ENCODE measurements at places on chromosomes 3 and 15. TPM values are rescaled to one million over a fixed set of nuclear protein-coding genes. Genes with fewer than 3 reads are reported as not detected.

RHCG gene
- total RNA-seq = not detected

CLCN2 gene
- 2.1 TPM for total RNA-seq

LCTL gene
- total RNA-seq = not detected

ITIH1 gene
- total RNA-seq = not detected

C2CD4A gene
- total RNA-seq = 3.2 TPM

KCNAB1 gene
- total RNA-seq = under 0.01 TPM

- no peak for DNase-seq
Measured at GRCh38 chr15:47839233-47839825, 122.0 kb downstream of the SEMA6D start.

DNA sequence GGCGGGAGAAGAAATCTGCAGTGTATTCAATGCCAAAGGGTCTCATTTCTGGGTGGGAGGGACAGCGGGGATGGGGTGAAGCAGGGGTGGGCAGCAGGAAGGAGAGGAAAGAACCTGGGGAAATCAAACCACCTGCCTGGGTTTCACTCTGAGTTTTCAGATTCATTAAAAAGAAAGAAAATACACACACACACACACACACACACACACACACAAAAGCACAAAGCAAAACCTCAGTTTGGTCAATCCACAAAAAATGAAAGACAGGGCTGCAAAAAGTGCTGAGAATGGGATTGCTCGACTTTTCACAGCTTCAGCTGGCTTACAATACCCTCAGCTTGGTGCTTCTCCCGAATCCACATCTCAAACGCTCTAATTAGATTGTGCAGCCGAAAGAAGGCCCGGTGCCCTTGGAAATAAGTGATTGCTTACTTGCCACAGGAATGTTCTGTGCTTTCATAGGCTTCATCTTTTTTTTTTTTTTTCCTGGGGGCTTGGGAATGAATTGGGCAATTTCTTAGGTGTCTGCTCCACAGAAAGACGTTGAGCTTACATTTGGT is 370.5 kb downstream of the RORA start:
- no peak for DNase-seq

DNA sequence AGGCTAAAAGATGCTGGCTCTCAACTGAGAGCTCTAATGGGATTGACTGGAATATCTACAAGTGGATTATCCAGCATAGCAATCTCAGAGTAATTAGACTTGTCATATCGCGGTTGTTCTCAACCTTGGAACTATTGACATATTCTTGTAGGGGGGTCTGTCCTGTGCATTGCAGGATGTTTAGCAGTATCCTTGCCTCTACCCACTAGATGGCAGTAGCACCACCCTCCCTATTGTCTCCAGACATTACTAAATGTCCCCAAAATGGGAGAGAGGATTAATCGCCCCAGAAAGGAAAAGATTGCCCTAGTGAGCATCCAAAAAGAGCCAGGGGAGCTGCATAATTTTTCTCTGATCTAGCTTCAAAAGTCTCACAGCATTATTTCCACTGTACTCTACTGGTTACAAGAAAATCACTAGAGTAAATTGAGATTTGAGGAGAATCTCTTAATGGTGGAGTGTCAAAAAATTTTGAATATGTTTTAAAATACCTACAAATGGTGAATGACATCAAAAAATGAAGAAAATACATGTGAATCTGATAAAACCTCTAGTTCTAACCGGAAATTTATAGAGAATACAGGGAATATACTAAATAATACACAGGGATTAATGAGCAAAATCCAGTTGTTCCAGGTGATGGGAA is 388.2 kb upstream of the AGTR1 start:
- peak; percentile 40 for DNase-seq

- no peak for DNase-seq
Measured at GRCh38 chr3:111702996-111703985, 108.1 kb upstream of the ZBED2 start.

- DNase-seq = no peak
Measured at GRCh38 chr15:70932397-70932796, 39.8 kb downstream of the LRRC49 start.

GRCh38 chr3:159273608-159274007 is 471.8 kb downstream of the MFSD1 start:
- peak; percentile 24 for DNase-seq

DNA sequence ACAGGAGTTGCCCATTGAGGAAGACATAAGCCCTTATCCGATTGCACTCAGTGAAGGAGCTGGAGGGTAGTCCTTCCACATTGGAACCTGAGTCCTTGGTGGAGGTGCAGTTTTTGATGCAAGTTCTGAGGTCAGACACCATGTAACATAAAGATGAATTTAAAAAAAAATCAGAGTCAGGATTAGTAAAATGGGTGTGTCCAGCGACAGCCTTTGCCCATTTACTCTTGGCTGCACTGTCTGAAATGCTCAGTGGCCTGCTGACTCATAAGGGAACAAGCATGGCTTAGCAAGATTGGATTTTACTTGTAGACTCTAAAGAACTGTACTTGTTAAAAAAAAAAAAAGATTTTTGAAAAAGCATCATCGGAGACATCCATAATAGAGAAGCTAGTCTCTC is 241.1 kb upstream of the TOPAZ1 start:
- no peak for DNase-seq

GRCh38 chr15:57364282-57365007 is 11.9 kb upstream of the CGNL1 start:
- no peak for DNase-seq

DNA sequence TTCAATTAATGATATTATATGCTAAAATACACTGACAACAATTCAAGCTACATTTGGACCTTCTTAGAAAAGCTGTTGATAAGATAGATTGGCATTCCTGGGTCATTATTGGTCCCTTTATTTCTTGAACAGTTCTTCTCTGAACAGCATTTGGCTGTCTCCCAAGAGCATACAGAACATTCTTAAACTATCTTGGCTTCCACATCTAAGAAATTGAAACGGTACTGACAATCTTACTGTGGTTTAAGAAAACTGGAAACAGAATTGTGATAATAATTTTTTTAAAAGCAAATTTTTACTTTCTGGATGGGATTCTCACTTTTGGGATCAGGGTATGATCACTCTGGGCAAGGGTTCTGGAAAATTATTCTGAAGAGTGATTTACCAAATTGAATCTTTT is 161.7 kb upstream of the ZNF385D start:
- no peak for DNase-seq

- DNase-seq = no peak
Measured at GRCh38 chr15:89278307-89278706, 34.5 kb downstream of the FANCI start.

DNA sequence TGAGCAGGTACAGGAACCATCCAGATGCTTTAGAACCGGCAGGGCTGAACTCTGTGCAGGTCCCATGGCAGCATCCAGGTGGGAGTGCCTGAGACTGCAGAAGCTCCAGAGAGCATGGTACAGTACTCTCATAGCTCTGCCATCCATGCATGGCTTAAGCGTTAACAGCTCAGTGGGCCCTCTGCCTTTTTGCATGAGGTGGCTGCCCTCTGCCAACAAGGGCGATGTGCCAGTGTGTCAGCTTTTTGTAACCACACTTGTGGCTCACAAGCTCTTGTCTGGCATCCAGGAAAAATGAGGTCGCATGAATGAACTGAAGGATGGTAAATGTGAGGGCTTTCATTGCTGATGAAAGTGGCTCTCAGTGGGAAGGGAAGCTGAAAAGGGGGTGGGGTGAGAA is 950.1 kb downstream of the DIPK2A start:
- DNase-seq = no peak
